HepG2 (cell line): ENCODE measurements at places on chromosomes 6 and 20. TPM values are rescaled to one million over a fixed set of nuclear protein-coding genes. Genes with fewer than 3 reads are reported as not detected.

The PABPC1L gene
- polyA plus RNA-seq, result 252 and 283 TPM in 2 replicates

The TMEM217 gene
- polyA plus RNA-seq, result 1.8 and 2.3 TPM in 2 replicates

The NRN1 gene
- polyA plus RNA-seq, result 0.04 and 0.11 TPM in 2 replicates

The HBS1L gene
- polyA plus RNA-seq, result 33.6 and 44.1 TPM in 2 replicates

The SLC25A27 gene
- polyA plus RNA-seq, result 1.3 and 1.8 TPM in 2 replicates

The KCNG1 gene
- not detected in 2 replicates for polyA plus RNA-seq

The ABCF1 gene
- 25.4 and 33.7 TPM in 2 replicates for polyA plus RNA-seq

The DNAH8 gene
- not detected in 2 replicates for polyA plus RNA-seq

The TMEM200A gene
- 0.34 and 0.55 TPM in 2 replicates for polyA plus RNA-seq

The SLC32A1 gene
- polyA plus RNA-seq, result not detected in 2 replicates

The IL20RA gene
- polyA plus RNA-seq, result not detected in 2 replicates

The POPDC3 gene
- 0.18 TPM in 1 of 2 replicates, not detected in the other for polyA plus RNA-seq

The SPTLC3 gene
- polyA plus RNA-seq, result 13.0 and 20.5 TPM in 2 replicates

The DACT2 gene
- polyA plus RNA-seq, result 0.10 and 0.15 TPM in 2 replicates

The HLA-F gene
- 6.1 and 9.3 TPM in 2 replicates for polyA plus RNA-seq

The APCDD1L gene
- polyA plus RNA-seq, result not detected in 2 replicates

The PHF10 gene
- 84.1 and 88.0 TPM in 2 replicates for polyA plus RNA-seq

The B3GAT2 gene
- 0.01 TPM in 2 replicates for polyA plus RNA-seq

The CD40 gene
- polyA plus RNA-seq, result 13.4 TPM in 2 replicates

The HSD17B8 gene
- polyA plus RNA-seq, result 20.1 and 21.6 TPM in 2 replicates

The SLC22A2 gene
- polyA plus RNA-seq, result not detected in 2 replicates

The SOX12 gene
- polyA plus RNA-seq, result 10.0 and 11.5 TPM in 2 replicates

The PLAGL1 gene
- 2.2 and 2.3 TPM in 2 replicates for polyA plus RNA-seq
